Psoas muscle (tissue), 8 donors: ENCODE measurements at places on chromosomes 13 and 19. TPM values are rescaled to one million over a fixed set of nuclear protein-coding genes. Genes with fewer than 3 reads are reported as not detected.

Gene LRRC25
- total RNA-seq = 2.3 TPM

Gene FCHO1
- 0.66 TPM for total RNA-seq

Gene SOX21
- total RNA-seq = not detected

Gene ZNF578
- total RNA-seq = 0.38 TPM

Gene EMP3
- 15.2 TPM for total RNA-seq

Gene SNAPC2
- 8.7 TPM for total RNA-seq

Gene SLC7A10
- total RNA-seq = not detected

Gene PCDH20
- total RNA-seq = 2.3 TPM

DNA sequence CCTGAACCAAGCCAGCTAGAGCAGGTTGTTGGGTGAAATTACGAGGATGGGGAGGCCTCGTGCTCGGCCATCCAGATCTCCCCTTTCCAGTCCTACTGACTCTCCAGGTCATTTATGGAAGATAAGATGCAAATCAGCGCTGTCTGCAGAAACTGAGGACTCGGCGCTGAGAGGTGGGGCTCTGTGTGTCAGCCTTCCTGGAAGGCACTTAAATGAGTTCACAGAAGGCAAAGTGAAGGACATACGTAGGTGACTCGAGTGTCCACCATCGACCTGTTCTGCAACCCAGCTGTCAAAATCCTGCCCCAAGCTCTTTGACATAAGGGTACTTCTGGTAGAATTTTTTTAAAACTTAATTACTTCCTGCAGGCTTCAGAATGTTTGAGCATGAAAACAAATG, 86.4 kb downstream of the RAB20 start:
- H3K4me3 ChIP-seq = no peak overlapping the region
- DNase-seq = no peak
- H3K27me3 ChIP-seq = no peaks in the 10 kb centered on the region
- no peaks in the 10 kb centered on the region for H3K36me3 ChIP-seq
- no peak overlapping the region for H3K27ac ChIP-seq

DNA sequence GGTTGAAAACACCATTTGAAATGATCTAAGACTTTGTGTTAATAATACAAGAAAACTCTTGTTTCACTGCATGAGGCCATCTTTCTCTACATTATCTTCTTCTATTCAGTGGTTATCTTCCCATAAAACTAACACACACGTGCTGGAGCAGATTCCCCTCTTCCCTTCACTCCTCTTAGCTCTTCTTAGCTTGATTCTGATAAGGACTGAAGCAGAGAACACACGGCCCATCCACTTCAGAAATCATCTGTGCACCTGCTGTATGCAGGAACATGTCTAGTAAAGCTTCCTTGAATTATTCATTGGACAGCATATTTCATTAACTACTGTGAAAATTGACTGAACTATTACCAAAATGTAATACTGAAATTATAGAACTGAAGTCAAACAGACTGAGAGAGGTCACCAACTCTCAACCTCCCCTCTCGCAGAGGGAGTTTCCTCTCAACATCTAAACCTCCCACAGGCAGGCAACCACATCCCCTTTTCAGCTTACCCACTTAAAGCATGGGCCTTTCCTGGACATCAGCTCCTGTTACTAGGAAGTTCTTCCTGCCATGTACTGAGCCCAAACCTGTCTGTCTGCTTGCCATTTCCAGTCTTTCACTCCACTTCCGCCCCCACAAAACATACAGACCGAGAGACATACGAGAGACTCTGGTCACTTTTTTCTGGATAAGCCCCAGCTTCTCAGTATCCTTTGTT, 113.9 kb downstream of the CRYL1 start:
- no peak for DNase-seq
- H3K27me3 ChIP-seq = no peaks in the 10 kb centered on the region
- H3K36me3 ChIP-seq = no peaks in the 10 kb centered on the region
- no peaks in the 10 kb centered on the region for H3K4me1 ChIP-seq
- H3K27ac ChIP-seq = no peak overlapping the region

DNA sequence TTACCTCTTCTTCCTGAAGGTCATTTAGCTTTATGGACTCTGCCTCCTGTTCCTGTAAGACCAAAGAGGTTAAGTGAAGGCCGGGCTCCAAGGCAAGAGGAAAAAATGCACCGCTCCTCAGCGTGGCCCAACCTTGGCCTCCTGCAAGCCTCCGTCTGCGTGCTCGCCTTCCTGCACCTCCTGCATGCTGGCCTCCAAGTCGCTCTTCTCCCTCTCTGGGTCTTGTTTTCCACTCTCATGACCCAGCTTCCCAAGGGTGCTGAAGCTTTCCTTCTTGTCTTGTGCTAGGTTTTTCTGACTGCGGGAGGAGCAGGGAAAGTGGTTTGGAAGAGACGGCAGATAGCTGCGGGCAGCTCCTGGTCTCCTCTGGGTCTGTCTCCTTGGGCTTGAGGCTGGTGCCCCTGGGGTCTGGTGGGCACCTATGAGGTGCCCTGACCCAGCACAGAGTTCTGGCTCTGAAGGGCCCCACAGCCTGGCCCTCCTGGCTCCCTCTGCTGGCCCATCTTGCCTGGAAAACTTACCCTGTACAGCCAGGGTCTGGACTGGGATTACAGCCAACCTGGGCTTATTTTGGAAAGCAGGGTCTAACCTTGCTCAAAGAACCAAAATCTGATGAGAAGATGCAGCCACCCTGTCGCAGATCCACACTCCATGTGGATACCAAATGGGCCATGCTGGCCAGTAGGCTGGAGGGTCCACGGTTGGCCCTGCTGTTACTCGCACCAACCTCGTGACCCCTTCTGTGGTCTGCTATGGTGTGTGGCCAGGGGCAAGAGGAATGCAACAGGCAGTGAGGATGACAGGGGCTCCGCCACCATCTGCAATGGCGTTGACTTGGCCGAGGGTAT, 5.2 kb downstream of the C13orf46 start:
- peaks cover 12% of the 10 kb centered on the region for H3K4me1 ChIP-seq
- peak; percentile 27 for DNase-seq
- H3K27ac ChIP-seq = no peak overlapping the region
- no peaks in the 10 kb centered on the region for H3K36me3 ChIP-seq

DNA sequence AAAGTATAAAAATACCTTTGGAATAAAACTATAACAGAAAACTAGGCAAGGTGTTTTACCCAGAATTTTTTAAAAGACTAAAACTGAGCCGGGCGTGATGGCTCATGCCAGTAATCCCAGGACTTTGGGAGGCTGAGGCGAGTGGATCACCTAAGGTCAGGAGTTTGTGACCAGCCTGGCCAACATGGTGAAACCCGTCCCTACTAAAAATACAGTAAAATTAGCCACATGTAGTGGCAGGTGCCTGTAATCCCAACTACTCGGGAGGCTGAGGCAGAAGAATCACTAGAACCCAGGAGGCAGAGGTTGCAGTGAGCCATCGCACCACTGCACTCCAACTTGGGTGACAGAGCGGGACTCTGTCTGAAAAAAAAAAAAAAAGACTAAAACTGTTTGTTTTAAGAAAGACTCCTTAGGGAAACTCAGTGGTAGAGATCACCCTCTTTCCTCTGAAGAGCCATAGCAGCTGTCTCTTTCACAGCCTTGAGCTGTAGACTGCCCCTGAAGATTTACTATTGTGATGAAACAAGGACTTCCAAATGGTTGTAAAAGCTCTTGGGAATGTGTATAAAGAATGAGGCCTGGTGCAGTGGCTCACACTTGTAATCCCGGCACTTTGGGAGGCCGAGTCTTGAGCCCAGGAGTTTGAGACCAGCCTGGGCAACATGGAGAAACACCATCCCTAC, 14.7 kb upstream of the KCTD4 start:
- H3K36me3 ChIP-seq = no peaks in the 10 kb centered on the region
- H3K27ac ChIP-seq = peak overlapping the region; percentile 53
- no peaks in the 10 kb centered on the region for H3K27me3 ChIP-seq
- peaks cover 30% of the 10 kb centered on the region for H3K4me1 ChIP-seq

DNA sequence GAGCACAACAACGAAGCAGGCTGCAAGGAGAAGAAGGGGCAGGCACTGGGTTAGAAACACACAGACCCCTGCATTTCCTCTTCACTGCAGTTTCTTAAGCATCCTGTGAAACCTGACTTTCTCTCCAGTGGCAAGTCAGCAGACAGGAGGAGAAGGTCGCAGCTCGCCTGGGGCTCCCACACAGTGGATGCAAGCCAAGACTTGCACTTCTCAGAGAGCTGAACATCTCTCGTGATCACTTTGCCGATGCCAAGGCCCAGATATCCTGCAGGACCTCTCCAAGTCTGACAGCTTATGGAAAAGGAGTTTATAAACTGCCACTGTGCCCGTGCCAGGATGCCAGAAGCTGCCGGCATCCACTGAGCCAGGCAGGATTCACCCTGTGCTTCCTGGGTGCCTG, 18.4 kb downstream of the TMEM272 start:
- H3K27me3 ChIP-seq = no peaks in the 10 kb centered on the region
- H3K4me1 ChIP-seq = peaks cover 6% of the 10 kb centered on the region
- no peaks in the 10 kb centered on the region for H3K36me3 ChIP-seq
- no peak for DNase-seq

DNA sequence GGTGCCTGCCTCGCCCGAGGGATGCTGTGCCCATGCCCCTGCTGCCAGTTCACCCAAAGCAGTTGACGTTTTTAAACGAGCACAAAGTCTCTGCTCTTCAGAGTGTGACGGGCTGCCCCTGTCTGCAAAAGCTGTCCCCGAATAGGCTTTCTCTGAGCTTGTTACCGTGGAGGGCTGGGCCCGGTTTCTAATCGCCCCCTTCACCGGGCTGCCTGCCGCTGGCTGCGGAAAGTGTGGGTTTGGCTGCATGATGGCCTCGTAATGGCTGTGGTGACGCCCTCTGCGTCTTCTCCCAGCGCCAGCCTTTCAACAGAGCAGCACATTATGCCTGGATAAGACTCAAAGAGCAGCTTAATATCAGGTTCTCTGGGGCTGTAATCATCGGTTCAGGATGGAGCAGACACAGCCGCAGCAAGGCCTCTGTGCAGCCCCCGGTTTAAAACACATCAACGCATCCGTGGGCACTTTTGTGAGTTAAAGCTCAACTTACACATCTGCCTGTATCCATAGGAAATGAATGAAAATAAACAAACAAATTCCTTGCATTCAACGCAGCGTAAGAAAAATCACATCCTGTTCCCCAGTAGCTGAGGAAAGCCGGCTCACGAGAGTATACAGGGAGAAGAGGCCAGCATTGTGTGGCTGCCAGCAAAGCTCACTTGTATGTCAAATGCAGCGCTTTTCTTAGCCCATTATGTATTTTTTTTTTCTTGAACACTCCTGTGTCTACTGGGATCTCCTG, 166.4 kb upstream of the SOX1 start:
- no peaks in the 10 kb centered on the region for H3K4me1 ChIP-seq
- no peak overlapping the region for H3K27ac ChIP-seq
- DNase-seq = no peak

DNA sequence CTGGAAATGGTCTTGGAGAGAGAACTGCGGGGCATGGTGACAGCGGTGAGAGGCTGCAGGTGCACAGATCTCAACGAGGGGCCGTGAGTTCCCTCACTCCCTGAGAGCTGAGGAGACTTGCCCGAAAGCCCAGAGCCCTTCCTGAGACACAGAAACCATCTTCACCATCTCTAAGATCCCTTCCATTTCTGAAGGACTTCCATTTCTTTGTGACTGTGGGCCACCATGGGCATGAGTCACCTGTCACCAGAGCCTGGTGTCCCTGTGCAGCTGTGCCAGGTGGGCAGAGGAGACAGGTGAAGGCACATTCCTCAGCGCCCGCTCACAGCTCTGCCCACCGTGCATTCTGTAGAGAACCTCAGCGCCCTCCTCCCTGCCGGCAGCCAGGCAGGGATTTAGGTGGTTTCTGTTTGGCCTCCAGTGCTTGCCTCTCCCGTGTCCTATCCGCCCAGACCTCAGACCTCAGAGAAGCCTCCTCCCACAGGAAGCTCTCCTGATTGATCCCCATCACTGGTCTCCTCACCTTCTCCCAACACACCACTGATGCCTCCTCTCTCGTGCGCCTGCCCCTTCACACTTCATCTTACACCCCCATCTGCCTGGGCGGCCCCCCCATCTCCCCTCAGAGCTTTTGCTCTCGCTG, 24.2 kb downstream of the SH3GL1 start:
- no peaks in the 10 kb centered on the region for H3K27me3 ChIP-seq
- no peak overlapping the region for H3K4me3 ChIP-seq
- no peaks in the 10 kb centered on the region for H3K36me3 ChIP-seq
- H3K4me1 ChIP-seq = peaks cover 92% of the 10 kb centered on the region
- peak overlapping the region; percentile 85 for H3K27ac ChIP-seq
- DNase-seq = peak; percentile 44
